ENCODE measurements at places on chromosomes 6 and 20. TPM values are rescaled to one million over a fixed set of nuclear protein-coding genes. Genes with fewer than 3 reads are reported as not detected.

Gene CD93
- 1.00 TPM for total RNA-seq

Gene HLA-DMB
- not detected for total RNA-seq

Gene CALHM4
- not detected for total RNA-seq

Gene CYP39A1
- total RNA-seq, result 0.44 TPM

Gene ADAM33
- total RNA-seq, result 57.5 TPM

Gene LY6G6F
- not detected for total RNA-seq

Gene BMP2
- 5.0 TPM for total RNA-seq

Gene DYNLT2
- 1.5 TPM for total RNA-seq

Gene MMS22L
- total RNA-seq, result 40.2 TPM

Gene BMP5
- total RNA-seq, result not detected

Gene ENPP4
- total RNA-seq, result 2.4 TPM

Gene ATP6V1G2
- 2.0 TPM for total RNA-seq

Gene RIPPLY2
- 0.87 TPM for total RNA-seq

Gene ABCC10
- 24.6 TPM for total RNA-seq

Gene TEAD3
- 12.5 TPM for total RNA-seq

All from uterine smooth muscle cell (primary cell).